NCI-H526 treated with DMSO at 0.1 percent for 48 hours (cell line): ENCODE measurements at places on chromosomes 11 and 22.

GRCh38 chr11:79400206-79400605 lies 40.6 kb downstream of the TENM4 start:
- DNase-seq: no peak

- DNase-seq: no peak
Observed at GRCh38 chr22:46278656-46279645, 11.1 kb downstream of the TTC38 start.

DNA sequence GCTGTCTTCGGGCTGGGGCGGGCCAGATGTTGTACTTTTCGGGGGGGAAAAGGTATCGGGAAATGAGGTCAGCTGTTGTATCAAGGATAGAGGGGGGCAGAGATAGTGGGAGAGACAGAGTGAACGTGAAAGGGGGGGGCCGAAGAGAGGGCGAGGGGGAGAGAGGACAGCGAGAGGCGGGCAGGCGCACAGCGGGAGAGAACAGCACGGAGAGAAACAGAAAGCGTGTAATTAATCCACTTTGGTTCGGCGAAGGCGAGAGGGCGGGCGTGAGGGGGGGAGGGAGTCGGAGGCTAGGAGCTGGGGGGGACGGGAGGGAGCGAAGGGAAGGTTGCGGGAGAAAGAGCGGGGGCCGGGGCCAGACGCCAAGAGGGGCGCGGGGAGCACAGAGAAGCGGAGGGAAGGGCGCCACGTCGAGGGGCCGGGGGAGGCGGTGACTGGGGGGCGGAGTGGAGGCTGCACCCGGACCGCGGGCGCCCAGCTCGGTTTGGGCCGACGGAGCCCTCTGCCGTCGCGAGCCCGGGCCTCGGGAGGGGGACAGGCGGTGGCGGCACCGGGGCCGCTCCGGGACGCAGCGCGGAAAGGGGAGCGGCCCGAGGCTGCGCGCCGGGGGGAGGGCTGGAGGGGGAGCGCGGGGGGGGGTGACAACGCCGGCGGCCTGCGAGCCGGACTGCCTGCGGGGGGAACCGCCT lies 612 bp downstream of the IGF2 start:
- no peak for DNase-seq

DNA sequence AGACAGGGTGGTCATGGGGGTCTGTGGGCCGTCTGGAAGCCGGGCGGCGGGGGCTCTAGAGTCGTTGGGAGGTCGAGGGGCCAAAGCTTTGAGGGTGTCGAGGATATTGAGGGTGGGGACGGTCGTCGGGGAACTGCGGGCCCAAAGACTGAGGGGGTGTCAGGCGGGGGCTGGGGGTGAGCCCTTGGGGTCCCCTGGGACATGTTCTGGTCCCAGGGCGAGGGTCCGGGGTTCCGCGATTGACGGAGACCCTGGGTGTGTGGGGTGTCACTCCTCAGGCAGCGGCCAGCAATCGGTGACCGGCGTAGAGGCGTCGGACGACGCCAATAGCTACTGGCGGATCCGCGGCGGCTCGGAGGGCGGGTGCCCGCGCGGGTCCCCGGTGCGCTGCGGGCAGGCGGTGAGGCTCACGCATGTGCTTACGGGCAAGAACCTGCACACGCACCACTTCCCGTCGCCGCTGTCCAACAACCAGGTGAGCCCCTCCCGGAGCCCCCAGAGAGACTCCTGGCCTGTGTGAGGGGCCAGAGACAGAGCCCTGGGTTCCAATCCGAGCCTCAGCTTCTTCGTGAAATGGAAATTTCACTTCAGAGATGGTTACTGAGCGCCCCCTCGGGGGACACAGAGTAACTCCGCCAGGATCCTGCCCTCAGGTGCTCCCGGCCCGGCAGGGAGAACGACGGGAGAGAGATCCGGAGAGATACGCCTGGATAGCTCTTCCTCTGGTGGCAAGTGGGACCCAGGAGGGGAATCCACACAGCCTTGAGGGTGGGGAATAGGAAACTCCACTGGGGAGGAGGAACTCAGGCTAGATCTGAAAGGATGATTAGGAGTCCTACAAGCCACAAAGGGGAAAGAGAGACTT lies 714 bp downstream of the SDF2L1 start:
- peak; percentile 46 for DNase-seq

DNA sequence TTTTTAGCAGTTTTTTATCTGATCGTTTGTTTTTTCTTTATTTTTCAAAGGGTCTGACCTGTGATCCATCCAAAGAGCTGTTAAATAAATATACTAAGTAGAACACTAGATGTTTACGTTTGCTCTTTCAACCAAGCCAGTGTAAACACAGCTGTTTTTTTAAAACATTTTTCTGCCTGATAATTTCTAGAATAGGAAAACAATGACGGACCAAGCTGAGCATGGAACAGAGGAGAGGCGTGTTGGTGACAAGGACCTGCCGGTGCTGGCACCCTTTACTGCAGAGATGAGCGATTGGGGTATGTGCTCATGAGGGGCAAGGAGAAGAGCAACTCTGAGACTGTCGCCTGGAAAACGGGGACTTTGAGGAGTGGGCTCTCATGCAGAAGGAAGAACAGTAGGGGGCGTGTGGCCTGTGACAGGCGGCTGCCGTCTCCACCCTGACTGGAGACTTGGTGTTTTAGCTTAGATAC lies 28.6 kb upstream of the PANX2 start:
- no peak for DNase-seq
